ENCODE measurements at places on chromosomes 16 and 17.

- peak; percentile 66 for DNase-seq
Observed at GRCh38 chr17:38579934-38580333, 25.8 kb downstream of the SRCIN1 start.

DNA sequence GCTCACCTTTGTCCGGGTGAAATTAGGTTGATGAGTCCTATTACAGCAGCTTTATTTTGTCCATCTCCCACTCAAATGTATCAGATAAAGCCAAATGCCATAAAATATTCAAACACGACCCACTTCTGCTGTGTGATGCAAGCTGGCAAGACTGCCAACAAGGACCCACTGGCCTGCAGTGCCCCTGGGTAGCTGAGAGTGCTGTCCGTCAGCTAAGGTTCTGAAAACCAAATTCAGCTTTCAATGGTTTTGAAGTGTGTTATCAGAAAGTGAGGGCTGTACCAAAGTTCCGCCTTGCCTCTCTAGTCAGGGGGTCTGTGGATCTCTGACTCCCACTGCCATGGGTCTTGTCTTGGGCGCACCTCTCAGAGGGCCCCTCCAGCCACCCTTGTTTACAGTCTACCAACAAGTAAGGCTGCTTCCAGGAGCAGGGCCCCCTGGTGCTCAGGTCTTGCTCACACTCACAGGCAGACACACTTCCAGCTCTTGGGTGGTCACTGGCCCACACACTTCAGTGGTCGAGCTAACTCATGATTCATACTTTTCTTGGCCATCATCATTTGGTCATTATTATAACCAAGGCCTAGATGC is 10.5 kb upstream of the CCDC182 start:
- DNase-seq, result no peak

DNA sequence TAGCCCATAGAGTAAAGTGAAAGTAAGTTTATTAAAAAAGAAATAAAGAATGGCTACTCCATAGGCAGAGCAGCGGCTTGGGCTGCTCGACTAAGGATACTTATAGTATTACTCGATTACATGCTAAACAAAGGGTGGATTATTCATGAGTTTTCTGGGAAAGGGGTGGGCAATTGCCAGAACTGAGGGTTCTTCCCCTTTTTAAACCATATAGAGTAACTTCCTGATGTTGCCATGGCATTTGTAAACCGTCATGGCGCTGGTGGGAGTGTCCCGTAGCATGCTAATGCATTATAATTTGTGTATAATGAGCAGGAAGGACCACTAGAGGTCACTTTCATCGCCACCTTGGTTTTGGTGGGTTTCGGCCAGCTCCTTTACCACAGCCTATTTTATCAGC is 13.3 kb upstream of the GAS7 start:
- peak; percentile 59 for DNase-seq

DNA sequence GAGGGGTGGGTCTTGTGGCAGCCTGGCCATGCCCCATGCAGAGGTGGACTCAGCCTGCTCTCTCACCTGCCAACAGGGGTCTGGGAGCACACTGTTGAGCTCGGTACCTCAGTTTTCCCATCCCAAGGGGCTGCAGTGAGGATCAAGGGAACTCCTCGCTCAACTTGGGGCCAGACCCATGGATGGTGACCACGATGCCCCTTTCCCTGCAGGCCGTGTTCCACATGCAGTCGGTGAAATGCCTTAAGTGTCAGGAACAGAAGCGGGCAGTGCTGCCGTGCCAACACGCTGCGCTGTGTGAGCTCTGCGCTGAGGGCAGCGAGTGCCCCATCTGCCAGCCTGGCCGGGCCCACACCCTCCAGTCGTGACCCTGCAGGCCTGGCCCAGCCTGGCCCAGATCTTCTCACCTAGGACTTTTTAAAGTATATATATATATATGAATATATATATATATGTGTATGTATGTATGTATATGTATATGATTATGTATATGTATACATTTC is 20.1 kb downstream of the UNC13D start:
- DNase-seq, result no peak

GRCh38 chr16:31476303-31477219 is 4.6 kb downstream of the TGFB1I1 start:
- peak; percentile 64 for DNase-seq

- DNase-seq, result peak; percentile 72
Observed at GRCh38 chr16:71882505-71883167, 1.3 kb downstream of the ZNF821 start.

GRCh38 chr17:9729034-9729650 is 62.2 kb downstream of the DHRS7C start:
- DNase-seq, result peak; percentile 44

- DNase-seq, result peak; percentile 72
Observed at GRCh38 chr17:3965118-3965800, 1.0 kb upstream of the ATP2A3 start.

- peak; percentile 17 for DNase-seq
Observed at GRCh38 chr16:47342055-47342454, 118.8 kb downstream of the ITFG1 start.

DNA sequence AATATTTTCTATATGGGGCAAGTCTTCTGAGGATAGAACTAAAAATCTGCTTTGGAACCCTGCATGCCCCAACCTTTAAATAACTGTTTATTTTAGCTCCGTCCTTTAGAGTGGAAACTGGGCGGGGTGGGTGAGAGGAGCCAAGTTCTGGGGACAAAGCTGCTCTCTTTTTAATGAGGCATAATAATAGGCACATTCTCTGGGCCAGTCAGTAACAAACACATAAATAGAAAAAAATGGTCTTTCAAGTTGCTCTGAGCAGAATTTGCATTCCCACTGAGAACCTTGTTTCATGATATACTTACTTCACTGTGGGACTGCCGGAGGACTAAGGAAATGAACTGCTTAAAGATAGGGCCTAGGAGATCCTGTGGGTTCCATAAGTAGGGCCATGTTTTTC is 51.5 kb downstream of the KNOP1 start:
- DNase-seq, result no peak

DNA sequence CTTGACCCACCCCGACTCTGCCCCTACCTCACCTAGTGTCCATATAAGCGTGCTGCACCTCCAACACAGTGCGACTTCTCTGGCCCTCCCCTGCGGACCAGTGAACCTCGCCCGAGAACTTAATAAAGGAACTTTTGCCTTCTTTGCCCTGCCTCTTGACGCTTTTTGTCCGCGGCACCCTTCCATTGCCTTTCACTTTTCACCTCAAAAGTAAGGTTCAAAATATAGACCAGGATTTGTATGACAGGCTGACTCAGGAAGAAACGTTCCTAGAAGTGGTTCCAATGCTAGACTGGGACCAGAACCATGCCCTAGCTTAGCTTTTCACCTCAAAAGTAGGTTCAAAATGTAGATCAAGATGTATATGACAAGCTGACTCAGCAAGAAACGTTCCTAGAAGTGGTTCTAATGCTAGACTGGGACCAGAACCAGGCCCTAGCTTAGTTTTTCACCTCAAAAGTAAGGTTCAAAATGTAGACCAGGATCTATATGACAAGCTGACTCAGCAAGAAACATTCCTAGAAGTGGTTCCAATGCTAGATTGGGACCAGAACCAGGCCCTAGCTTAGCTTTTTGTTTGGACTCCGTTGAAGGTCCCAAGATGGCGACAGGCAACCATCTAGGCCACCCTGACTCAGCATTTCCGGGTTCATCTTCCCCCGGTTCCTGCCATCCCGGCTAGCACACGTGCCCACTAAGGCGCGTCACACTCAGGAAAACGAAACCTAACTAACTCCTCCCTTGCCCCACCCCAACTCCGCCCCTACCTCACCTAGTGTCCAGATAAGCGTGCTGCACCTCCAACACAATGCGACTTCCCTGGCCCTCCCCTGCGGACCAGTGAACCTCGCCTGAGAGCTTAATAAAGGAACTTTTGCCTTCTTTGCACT is 51.0 kb upstream of the TMEM97 start:
- DNase-seq, result no peak

DNA sequence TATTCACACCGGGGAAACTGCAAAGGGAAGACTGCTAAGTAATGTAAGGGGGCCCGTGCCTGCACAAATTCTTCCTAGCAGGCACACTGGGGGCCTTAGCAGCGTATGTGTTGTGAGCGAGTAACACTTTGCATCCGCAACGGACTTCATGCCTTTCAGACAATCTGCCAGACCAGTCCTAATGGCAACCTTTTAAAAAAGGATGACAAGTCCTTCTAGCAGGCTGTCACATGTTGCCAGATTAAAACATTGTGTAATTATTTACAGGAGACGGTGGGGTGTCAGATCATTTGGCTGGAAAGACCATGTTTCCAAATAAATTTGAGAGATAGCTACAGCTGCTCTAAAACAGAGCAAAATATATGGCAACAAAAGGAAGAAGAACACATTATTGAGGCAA is 46.1 kb downstream of the CPPED1 start:
- no peak for DNase-seq

DNA sequence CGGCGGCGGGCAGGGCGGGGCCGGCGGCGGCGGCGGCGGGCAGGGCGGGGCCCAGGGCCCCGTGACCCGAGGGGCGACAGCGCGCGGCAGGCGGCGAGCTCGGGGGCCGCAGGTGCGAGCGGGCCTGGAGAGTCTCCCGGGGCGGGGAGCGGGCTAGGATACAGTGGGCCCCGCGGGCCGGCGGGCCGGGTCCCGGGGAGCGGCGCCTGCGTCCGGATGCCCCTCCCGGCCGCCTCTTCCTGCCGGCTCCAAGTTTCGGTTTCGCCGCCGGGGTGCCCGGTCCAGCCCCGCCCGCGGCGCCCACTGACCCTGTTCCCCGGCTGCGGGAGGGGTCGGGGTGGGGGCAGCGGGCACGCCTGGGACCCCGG is at the start of gene RNF213:
Gene RNF213, plus strand, starts transcription at position 62 of the 368 bp plus-strand sequence. CDS start 2,830 bp downstream, outside the sequence.
- peak; percentile 77 for DNase-seq

- DNase-seq, result no peak
Observed at GRCh38 chr17:2723997-2724783, 12.6 kb upstream of the CLUH start.

GRCh38 chr17:70271200-70271599 is 101.9 kb downstream of the KCNJ2 start:
- DNase-seq, result no peak

- no peak for DNase-seq
Observed at GRCh38 chr16:28863929-28864793, 518 bp downstream of the SH2B1 start.

DNA sequence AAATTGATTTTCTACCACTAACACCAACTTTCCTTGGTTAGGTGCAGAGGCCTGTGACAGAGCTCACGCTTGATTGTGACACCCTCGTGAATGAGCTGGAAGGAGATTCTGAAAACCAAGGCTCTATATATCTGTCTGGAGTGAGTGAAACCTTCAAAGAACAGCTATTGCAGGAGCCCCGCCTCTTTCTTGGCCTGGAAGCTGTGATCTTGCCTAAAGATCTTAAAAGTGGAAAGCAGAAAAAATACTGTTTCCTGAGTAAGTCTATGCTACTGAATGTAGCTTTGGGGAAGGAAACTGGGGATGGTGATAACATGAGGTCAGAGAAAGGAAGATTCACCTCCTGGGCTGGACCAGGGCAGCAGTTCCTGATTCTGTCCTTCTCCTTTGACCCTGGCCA is 38.3 kb downstream of the REXO5 start:
- DNase-seq, result no peak

- no peak for DNase-seq
Observed at GRCh38 chr16:4339909-4340308, 11.2 kb downstream of the PAM16 start.

GRCh38 chr16:73890186-73891128 is 406.2 kb upstream of the PSMD7 start:
- no peak for DNase-seq

- no peak for DNase-seq
Observed at GRCh38 chr16:22857296-22858025, 43.5 kb downstream of the HS3ST2 start.

GRCh38 chr17:82257473-82257872 is 16.0 kb downstream of the CSNK1D start:
- peak; percentile 36 for DNase-seq

- no peak for DNase-seq
Observed at GRCh38 chr17:50636804-50637195, 2.1 kb downstream of the ABCC3 start.

DNA sequence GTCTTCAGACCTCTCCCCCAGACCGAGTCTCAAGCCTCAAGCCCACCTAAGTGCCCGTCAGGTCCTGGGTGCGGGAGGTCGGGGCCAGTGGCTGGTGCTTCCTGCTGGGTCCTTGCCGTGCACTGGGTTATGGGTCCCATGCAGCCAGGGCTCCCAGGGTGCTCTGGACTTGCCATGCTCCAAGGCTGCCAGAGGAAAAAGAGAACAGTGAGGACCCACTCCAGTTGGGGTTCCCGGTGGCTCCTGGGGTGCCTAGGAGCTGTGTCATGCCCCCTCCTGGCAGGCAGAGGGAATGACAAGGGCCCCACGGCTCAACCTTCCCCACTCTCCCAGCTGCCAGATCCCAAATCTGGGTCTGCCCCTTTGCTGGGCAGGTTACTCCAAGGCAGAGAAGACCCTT is 3.8 kb downstream of the SNX20 start:
- no peak for DNase-seq

- DNase-seq, result no peak
Observed at GRCh38 chr16:66846266-66846665, 2.1 kb downstream of the CA7 start.

DNA sequence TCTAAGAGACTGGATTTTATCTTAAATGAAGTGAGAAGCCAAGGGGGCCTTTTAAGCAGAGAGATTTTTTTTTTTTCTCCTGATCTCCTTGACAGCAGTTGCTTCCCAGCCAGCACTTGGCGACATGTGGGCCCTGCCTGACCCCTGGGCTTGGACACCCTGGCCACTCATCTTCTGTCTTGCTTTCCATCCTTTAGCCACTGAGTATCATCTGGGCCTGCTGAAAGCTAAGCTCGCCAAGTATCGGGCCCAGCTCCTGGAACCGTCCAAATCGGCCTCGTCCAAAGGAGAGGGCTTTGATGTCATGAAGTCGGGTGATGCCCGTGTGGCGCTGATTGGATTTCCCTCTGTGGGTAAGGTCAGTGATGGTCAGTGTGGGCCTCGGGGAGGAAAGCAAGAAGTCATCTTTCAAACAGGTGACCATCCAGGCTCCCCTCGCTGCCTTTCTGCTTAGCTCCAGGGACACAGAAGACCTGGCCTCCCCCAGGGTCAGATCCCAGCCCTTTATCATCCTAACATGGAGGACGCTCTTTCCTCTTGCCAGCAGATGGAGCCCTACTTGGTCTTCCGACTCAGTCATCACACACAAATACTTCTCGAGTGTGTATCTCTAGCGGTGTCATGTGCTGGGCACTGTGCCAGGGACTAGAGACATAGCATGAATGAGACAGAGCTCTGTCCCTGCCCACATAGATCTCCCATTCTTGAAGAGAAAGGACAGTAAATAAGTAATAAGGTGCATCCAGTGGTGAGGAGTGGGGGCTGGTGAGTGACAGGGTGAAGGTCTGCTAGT is 6.1 kb downstream of the DRG2 start:
- DNase-seq, result peak; percentile 38

DNA sequence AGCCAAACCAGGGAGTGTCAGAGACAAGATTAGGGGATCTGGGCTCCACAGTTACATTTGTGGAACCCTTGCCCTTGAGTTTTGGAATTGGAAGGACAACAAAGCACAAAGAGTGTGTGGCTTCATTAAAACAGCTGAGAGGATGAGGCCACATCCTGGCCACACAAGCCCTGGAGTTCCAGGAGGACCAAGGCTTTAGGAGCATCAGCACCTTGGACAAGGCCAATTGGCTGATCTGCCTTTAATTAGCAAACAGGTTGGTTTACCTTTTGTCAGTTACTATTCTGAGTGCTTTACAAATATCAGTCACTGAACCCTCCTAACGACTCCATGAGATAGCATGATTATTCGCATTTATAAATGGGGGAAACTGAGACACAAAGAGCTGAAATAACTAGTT is 54.7 kb downstream of the SLC6A2 start:
- no peak for DNase-seq

Data from inflammatory macrophage treated with lipopolysaccharide for 4 hours (primary cell).